Astrocyte of the cerebellum (primary cell): ENCODE measurements at places on chromosomes 6 and 20.

GRCh38 chr6:109458774-109459531 lies 3.4 kb upstream of the MICAL1 start:
- no peak for DNase-seq

GRCh38 chr20:22561965-22562577 lies 22.3 kb downstream of the FOXA2 start:
- no peak for DNase-seq

GRCh38 chr6:134457941-134458340 lies 140.0 kb upstream of the SGK1 start:
- DNase-seq = no peak

GRCh38 chr20:45087097-45087790 lies 13.7 kb downstream of the KCNS1 start:
- no peak for DNase-seq

- no peak for DNase-seq
Observed at GRCh38 chr6:144485531-144485930, 200.4 kb downstream of the UTRN start.

GRCh38 chr20:19427480-19427879 lies 215.0 kb downstream of the SLC24A3 start:
- DNase-seq = no peak

GRCh38 chr20:49283703-49284625 lies 6.1 kb upstream of the ZNFX1 start:
- no peak for DNase-seq

- no peak for DNase-seq
Observed at GRCh38 chr6:46909371-46909770, 12.4 kb downstream of the ADGRF5 start.

DNA sequence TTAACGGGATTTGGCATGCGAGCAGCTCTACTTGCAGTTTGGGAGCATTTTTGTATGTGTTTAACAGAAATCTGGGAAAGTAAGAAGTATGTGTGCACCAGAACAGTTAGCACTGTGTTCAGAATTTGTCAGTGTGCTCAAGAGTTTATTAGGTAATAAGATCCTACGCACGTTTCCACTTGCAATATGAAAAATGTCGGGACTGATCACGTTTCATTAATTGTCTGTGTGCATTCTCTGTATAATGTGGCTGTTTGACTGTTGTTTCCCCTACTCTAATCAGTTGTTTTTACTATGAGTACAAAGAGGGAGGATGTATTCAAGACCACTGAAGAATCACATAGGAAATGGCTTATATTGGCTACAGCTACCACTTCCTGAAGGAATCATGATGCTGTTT lies 349.7 kb upstream of the POU3F2 start:
- no peak for DNase-seq

GRCh38 chr6:3808199-3808598 lies 41.0 kb upstream of the FAM50B start:
- DNase-seq = no peak

GRCh38 chr6:50410579-50410978 lies 302.7 kb upstream of the TFAP2D start:
- no peak for DNase-seq

GRCh38 chr6:136763255-136763654 lies 29.0 kb downstream of the MAP3K5 start:
- no peak for DNase-seq

- DNase-seq = no peak
Observed at GRCh38 chr20:2130062-2130591, 28.5 kb downstream of the STK35 start.

DNA sequence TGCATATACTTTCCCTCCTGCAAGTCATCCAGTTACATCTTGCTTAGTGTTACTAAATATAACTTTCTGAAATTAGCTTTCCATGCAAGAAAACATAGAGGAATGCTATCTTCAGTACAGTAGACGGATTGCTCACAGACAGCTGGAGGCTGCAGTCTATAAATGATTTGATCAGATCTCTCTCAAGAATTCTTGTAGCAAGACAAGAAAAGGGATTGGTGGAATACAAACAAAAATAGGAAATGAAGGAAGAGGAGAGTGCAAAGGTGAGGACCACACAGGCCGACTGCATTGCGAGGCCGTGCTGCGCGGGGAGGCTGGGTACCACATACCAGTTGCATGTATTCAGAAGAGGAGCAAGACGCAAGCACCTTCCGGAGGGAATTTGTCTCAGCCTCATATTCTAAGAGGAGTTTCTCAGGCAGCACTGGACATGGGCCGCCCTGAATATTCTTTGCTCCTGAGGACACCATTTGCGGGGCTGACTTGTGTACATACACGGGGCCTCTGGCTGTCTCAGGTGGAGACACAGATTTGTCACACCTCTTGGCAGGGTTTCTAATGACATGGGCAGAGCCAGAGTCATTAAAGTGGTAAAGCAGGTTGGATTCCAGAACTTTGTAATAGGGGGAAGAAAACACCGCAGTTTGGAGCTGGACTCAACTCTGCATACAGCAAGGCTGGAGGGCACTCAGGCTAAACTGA lies 22.7 kb upstream of the KIF25 start:
- DNase-seq = no peak

DNA sequence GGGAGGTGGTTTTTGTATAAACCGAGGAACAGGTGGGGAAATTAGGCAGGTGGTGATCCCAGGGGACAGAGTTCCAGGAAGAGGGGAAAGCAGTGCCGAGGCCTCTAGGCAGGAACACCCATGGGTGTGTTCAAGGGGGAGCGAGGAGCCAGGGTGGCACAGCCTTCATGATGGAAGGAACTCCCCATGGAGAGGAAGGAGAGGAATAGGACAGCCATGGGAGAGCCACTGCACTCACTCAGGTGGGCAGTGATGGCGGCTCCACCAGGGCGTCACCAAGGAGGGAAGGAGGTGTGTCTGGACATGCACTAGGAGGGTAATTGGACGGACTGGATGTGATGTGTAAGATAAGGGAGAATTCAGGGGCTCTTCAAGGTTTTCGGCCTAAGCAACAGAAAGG lies 98.2 kb downstream of the THBS2 start:
- no peak for DNase-seq

DNA sequence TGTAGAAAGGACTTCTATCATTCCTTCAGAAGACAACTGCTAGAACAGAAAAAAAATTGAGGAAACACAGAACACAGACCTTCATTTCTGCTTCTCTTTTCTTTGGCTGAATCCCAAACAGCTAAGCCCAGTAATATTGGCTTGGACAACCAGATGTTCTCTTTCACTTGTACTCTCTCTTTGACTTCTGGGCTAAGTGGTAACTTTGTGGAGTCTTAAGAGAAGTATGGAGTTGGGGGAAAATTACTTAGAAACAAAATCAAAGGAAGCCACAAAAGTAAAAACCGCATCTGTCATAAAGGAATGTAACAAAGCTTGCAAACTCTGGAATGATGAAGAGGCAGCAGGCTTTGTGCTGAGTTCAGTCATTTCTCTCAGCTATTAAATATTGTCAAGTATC lies 587.5 kb downstream of the CBLN4 start:
- no peak for DNase-seq

GRCh38 chr20:15840636-15841301 lies 732.5 kb downstream of the KIF16B start:
- no peak for DNase-seq

DNA sequence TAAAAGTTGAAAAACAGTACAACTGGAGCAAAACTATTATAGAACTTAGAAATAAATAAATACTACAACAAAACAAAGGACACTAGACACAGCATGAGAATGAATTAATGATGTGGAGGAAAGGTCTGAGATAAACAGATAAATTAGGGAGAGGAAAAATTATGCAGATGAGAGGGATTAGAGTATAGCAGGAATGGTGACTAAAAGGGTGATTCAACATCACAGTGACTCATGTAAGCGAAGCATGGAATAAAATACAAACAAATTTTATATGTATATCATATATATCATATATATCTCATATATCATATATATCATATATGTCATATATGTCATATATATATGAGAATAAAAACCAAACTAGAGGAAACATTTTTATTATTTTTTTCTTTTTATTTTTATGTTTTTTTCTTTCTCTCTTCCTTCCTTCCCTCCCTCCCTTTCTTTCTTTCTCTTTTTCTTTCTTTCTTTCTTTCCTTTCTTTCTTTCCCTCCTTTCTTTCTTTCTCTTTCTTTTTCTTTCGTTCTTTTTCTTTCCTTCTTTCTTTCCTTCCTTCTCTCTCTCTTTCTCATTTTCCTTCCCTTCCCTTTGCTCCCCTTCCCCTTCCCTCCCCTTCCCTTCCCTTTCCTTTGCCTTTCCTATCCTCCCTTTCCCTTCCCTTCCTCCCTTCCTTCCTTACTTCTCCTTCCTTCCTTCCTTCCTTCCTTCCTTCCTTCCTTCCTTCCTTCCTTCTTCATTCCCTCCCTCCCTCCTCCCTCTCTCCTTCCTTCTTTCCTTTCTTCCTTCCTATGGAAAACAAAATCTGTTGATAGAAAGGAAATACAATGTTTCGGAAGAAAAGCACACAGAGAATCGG lies 1014.6 kb downstream of the GRIK2 start:
- DNase-seq = no peak

- no peak for DNase-seq
Observed at GRCh38 chr20:25160897-25161296, 34.6 kb upstream of the ENTPD6 start.

DNA sequence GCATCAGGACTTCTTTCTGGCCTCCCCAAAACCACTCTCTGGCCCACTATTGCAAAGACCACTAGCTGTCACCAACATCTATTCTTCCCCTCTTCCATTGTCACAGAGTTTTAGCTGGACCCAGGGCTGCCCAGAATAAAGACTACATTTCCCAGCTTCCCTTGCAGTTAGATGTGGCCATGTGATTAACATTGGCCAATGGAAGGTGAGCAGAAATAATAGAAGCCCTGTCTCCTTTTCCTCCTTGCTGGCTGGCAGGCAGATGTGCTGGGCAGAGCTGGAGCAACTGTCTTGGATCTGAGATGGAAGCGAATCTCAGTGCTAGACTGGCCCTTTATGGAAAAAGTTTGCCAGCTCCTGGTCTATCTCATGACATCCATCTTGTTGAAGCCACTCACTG lies 97.0 kb downstream of the KCNB1 start:
- DNase-seq = no peak

- DNase-seq = no peak
Observed at GRCh38 chr20:61126369-61127195, 125.5 kb upstream of the CDH4 start.

- DNase-seq = no peak
Observed at GRCh38 chr6:41236276-41236675, 8.1 kb downstream of the TREML4 start.

DNA sequence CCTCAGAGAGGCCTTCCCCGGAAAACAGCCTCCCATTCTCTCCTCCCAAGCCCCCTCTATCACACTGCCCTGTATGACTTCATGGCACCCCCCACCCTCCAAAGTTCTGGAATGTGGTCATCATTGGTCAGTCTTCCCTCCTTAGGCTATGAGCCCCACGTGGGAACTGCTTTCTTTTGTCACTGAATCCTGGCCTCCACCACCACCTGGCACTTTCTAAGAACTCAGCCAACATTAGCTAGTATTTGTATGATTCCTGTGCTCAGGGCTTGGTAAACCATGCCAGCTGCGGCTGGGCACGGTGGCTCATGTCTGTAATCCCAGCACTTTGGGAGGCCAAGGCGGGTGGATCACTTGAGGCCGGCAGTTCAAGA lies 8.4 kb upstream of the E2F1 start:
- DNase-seq = no peak

GRCh38 chr20:31485450-31486339 lies 10.6 kb downstream of the REM1 start:
- DNase-seq = no peak

DNA sequence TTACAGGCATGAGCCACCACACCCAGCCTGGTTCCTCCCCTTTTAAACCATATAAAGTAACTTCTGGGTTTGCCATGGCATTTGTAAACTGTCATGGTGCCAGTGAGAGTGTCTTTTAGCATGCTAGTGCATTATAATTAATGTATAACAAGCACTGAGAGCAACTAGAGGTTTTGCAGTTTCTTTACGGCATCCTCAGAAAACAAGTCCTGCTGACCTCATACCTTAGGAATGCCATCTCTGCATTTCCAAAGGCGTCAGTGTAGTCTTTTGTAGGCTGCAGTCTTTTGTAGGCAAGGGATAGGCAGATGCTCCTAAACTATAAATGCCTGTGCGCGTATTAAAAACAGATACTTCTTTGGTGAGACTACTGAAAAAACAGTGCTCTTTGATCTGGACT lies 75.0 kb upstream of the EZR start:
- peak; percentile 73 for DNase-seq

GRCh38 chr6:53922539-53922981 lies 127.8 kb downstream of the LRRC1 start:
- no peak for DNase-seq

- DNase-seq = no peak
Observed at GRCh38 chr6:95175927-95176675, 401.2 kb upstream of the MANEA start.

DNA sequence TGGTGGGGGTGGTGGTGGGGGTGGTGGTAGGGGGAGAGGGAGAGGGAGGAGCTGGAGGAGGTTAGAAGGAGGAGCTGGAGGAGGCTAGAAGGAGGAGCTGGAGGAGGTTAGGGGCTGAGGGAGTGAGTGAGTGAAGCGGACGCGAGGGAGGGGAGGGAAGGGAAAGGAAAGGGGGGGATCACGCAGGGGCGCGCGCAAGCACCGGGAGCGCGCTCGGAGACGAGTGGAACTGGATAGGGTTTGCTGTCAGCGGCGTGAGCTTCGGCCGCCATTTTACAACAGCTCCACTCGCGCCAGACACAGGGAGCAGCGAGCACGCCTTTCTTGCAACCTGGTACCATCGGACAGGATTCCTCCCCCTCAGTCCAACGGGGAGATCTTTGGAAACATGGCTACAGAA lies 90.5 kb upstream of the FERMT1 start:
- no peak for DNase-seq

DNA sequence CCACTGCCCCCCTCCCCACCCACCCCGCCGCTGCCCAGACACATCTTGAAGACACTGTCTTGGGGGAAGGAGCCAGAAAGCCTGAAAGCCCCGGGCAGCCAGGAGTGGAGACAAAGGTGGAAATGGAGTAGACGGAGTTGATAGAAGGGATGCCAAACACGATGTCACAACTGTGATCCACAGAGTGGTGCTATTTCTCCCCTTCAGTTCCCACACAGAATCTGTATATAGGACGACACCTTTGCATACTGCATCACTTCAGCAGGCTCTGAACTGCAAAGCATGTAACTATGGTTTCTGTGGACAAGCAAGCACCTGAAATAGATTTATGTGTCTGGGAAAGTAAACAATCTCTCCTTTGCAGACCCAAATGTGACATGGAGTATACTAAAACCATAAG lies 56.4 kb upstream of the F13A1 start:
- no peak for DNase-seq

- DNase-seq = no peak
Observed at GRCh38 chr6:148395583-148396101, 53.0 kb downstream of the SASH1 start.

DNA sequence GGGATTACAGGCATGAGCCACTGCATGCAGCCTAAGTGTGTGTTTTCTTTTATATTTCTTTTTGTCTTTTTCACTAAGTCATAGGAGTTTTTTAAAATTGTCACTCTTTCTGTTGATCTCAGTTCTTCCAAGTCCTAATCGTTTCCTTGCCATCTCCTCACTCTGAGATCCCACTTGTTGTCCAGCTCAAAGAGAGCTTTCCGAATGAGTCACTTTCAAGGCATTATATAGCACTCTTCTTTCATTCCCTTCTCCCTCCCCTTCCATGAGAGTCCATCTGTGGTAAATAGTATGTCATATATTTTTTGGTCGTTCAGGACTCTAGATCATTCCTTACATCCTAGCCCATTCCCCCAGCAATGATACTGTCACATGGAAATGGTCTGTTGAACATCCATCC lies 4.3 kb downstream of the VAPB start:
- DNase-seq = peak; percentile 3

- DNase-seq = no peak
Observed at GRCh38 chr6:51463321-51463720, 624.1 kb downstream of the PKHD1 start.
